Bone marrow (tissue), 2 donors: ENCODE measurements at places on chromosomes 4 and X.

DNA sequence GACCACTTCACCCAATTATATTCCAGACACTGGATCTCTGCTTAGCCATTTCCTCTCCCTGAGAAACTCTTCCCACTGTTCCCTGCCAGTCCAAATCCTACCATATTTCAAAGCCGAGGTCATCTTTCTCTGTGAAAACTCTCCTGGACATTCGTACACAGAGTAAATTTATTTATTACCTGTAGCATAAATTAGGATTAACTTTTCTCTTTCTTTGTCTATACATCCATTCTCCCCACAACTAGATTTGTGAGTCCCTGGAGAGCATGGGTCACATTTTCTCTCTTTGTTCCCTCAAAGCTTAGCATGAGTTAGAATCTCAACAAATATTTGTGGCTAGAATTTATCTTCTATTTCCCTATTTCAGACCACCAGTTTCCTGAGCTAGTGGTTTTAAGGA, 27.8 kb upstream of the SMIM10 start:
- no peak for DNase-seq

GRCh38 chrX:20218836-20219505, 47.7 kb downstream of the RPS6KA3 start:
- no peak for DNase-seq

DNA sequence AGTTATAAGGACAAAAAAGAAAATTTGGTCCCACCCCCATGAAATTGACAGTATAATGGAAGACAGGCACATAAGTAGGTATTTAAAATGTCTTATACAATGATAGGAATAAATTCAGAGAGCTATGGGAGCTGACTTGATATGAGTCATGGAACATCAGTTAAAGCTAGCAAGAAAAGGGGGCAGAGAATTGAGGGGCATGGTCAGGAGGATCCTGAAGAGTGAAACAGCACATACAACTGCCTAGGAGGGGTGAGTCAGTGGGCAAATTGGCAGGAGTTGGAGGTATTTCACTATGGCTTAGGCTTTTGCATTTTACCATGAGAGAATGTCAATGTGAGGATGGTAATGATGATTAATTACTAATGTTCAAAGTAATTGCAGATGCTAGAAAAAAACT, 95.4 kb upstream of the BANK1 start:
- no peak for DNase-seq

GRCh38 chr4:169098532-169098931, 88.5 kb upstream of the CBR4 start:
- DNase-seq: peak; percentile 1

- no peak for DNase-seq
These were observed 4.1 kb upstream of the ARX start for GRCh38 chrX:25019707-25020390.

GRCh38 chrX:31894152-31894551, 822.3 kb upstream of the FTHL17 start:
- DNase-seq: no peak
